ENCODE measurements at places on chromosomes 6 and 20.

DNA sequence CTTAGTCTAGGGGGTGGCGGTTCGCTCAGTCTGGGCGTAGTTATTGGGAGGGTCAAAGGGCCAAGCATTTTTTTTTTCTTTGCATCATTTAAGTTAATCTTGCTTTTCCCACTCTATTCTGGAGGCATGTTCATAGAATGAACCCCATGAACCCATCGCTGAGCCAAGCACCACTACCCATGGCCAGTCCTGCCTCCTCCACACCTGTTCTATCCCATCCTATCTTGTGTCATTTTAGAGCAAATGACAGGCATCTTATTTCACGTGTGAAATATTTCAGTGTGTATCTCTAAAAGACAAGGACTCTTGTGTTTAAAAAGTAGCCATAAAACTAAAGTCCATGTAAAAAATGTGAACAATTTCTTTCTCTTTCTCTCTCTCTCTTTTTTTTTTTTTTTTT is 13.9 kb downstream of the SRC start:
- DNase-seq = no peak

- DNase-seq = no peak
Observed at GRCh38 chr6:143901885-143902750, 37.8 kb downstream of the ZC2HC1B start.

- DNase-seq = no peak
Observed at GRCh38 chr6:22334778-22335177, 37.9 kb upstream of the PRL start.

DNA sequence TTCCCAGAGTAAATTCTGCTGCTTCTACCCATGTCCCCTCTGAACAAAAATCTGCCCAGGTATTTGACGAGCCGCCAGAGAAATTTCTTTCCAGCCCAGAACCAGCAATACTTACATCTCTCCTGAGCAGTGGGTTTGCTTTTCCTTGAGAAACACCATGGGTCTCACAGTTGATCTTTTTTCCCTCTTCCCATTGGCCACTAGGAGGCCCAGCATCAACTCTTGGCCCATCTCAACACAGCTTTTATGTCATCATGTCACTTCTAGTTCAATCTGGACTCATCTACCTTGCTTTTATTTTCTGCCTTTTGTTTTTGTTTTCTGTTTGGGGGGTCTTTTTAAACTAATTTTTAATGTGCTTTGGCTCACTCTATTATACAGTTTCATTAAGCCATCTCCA is 18.8 kb downstream of the MAFB start:
- DNase-seq = no peak

- no peak for DNase-seq
Observed at GRCh38 chr20:63225082-63225454, 9.1 kb upstream of the YTHDF1 start.

DNA sequence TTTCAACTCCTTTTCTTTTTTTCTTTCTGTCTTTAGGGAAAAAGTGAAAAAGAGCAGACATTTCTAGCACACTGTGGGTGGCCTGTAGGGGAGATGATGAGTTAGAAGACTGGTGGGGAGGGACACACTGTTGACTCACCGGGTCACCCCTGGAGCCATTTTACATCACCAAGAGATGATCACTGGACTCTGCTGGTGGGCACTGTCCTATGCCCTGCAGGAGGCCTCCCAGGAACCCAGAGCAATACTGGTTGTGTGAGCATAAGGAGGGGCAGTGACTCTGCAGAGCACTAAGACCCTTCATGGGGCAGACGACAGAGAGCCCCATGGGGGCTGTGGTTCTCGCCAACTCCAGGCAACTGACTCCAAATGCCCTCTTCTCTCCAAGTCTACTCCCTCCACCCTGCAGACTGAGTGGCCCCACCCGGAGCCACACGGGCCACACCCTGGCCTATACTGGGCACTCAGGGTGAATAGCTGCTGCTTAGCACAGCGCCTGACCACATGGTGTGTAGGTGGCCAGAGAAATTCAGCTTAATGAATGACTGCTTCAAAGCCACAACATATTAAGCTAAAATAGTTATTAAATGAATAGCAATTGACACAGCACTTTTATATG is 177.5 kb downstream of the CDC5L start:
- no peak for DNase-seq

DNA sequence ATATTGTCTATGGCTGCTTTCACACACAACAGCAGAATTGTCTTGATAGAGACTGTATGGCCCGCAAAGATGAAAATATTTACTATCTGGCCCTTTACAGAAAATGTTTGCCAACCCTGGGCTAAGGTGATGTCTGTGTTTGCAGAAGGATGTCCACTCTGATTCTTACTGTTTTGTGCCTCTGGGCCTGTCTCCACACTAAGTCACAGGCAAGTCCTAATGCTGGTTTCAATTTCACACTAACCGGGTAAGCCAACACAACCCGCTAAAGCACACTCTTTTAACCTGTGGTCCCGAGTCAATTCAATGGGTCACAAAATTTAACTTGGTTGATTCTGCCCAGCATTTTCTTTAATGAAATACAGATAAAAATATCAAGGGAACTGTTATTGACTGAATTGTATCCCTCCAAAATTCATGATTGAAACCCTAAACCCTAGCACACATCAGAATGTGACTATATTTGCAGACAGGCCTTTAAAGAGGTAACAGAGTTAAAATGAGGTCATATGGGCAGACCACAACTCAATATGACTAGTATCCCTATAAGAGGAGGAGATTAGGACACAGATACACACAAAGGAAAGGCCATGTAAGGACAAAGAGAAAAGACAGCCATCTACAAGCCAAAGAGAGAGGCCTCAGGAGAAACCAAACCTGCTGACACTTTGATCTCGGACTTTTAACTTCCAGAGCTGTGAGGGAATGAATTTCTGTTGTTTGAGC is 78.4 kb downstream of the FYN start:
- no peak for DNase-seq

GRCh38 chr6:112576423-112576822 is 229.3 kb downstream of the RFPL4B start:
- no peak for DNase-seq

GRCh38 chr6:43284991-43285781 is 12.9 kb upstream of the SLC22A7 start:
- DNase-seq = no peak

DNA sequence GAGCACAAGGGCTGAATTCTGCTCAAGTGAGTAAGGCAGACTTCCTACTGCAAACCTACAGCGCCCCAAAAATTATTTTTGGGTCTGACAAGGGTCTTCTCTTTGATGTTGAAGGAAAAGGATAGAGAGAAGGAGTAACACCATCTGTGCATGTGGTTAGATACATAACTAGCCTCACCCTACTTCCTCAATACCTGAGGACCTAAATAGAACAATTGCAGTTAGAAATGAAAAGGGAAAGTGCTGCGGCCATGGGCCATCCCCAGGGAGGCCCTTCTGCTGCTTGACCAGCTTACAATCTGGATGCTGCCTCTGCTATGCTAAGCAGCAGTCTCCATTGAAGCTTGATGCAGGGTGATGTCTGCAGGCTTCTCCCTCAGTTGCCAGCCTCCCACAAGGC is 63.2 kb upstream of the ARMH2 start:
- DNase-seq = no peak

GRCh38 chr20:2289475-2289874 is 6.3 kb upstream of the TGM3 start:
- DNase-seq = no peak

DNA sequence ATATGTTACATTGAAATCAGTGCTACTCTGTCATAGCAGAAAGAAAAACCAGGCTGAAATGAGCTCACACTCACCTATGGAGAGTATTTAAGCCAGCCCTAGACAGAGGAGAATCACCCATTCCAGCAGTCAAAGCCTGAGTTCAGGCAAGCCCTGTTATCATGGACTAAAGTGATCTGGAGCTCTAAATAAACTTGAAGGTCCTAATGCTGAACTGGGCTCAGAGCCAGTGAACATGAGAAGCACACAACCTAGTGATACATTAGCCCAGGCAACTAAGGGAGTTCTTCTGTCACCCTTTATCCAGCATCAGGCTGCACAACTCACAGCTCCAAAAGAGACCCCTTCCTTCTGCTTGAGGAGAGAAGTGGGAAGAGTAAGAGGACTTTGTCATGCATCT is 425.0 kb downstream of the COL12A1 start:
- DNase-seq = no peak

GRCh38 chr6:9062596-9062995 is 627.3 kb upstream of the SLC35B3 start:
- no peak for DNase-seq

Measured in esophagus squamous epithelium (tissue), 5 donors.